ENCODE measurements at places on chromosomes 2 and 18.

- no peak for DNase-seq
Measured at GRCh38 chr2:119668546-119668945, 10.5 kb upstream of the TMEM177 start.

GRCh38 chr2:215941726-215942125, 71.6 kb downstream of the MREG start:
- DNase-seq: no peak

GRCh38 chr2:127576433-127577207, 41.1 kb downstream of the MYO7B start:
- DNase-seq: no peak

- no peak for DNase-seq
Measured at GRCh38 chr2:96146153-96146880, 1.1 kb upstream of the DUSP2 start.

DNA sequence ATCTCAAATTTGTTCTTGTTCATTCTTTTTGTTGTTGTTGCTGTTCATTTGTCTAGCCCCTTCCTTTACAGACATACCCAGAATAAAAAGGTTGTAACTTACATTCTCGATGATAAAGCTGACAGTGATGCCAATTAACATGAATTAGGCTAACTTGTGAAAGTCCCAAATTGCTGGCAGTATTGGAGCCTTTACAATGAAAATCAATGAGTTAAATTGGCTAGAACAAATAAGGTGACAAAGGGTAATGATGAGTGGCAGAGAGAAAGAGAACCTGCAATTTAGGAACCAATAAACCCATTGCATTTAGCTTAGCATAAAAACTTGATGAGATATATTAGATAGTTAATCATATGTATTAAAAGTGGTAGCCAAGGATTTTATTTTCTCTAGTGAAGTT, 521.0 kb downstream of the ADCYAP1 start:
- DNase-seq: no peak

DNA sequence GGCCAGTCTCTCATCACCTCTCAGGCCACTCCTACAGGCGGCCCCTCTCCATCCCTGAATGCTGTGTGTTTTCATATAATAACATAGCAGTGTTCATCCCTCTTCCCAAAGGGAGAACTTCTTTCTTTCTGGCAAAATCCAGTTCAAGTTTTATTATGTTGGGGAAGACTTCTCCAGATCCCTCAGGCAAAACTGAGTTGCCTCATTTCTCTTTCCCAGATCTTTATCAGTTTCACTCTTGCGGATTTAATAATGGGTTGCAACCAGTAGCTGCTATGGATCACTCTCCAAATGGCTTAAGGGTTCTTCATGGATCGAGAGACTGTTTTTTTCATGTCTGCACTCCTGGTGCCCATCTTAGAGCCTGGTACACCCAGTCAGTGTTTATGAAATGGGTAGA, 129.9 kb downstream of the FHOD3 start:
- no peak for DNase-seq

DNA sequence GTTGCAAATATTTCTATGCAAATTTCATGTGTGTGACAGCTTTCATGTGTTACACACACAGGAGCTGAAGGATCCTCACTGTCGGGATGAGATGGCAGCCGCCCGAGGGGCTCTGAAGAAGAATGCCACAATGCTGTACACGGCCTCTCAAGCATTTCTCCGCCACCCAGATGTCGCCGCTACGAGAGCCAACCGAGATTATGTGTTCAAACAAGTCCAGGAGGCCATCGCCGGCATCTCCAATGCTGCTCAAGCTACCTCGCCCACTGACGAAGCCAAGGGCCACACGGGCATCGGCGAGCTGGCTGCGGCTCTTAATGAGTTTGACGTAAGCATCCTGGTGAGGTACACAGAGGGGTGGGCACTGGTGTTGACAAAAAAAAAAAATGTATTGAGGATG, 361.2 kb downstream of the CTNNA2 start:
- DNase-seq: no peak

DNA sequence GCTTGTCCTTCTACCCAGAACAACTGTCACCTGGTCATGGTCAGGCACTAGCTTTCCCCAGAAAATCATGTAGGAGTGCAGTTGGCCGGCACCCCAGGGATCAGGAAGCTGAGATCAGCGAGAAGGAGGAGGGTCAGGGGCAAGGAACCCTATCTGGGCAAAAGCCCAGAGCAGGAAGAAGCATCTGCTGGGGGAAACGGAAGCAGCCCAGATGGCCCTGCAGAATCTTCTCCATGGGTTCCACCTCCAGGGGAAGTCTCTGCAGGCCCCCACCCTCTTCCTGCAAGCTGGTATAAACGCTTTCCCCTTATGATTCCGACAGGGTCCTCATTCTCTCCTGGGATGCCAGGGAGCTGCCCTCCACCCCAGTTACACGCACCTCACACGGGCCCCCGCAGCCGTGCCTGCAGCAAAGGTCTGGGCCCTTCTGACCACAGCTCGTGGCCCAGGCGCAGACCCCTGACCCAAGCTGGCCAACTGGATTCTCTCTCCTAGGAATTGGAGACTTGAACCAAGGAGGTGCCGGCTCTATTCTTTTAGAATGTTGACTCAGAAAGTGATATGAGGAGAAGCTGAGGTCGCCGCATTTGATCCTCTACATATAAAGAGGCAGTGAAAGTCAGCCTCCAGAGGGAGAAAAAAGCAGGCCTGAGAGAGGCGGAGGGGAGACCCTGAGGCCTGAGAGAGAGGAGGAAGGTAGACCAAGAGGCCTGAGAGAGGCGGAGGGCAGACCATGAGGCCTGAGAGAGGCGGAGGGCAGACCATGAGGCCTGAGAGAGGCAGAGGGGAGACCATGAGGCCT, 71.0 kb downstream of the STPG4 start:
- no peak for DNase-seq

DNA sequence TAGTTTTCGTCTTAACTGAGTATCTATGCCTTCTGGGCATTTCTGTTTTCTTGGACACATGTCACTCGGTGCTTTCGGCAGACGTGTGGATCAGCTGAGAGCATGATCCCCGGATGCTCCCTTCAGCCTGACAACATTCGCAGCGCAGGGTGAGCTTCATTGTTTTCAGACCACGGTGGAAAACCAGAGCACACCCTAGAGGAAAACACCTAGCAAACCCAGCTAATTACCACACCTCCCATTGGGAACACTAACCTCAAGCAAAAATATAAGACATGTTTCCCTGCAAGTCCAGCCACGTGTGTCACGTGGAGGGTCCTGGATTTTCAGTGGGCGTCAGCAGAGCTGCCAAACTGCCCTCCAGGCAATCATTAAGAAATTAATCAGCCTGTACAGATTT, 31.0 kb downstream of the ANKRD29 start:
- DNase-seq: no peak

- no peak for DNase-seq
Measured at GRCh38 chr18:79927607-79928562, 23.6 kb downstream of the SLC66A2 start.

GRCh38 chr2:239188536-239188935, 212.3 kb downstream of the HDAC4 start:
- no peak for DNase-seq

DNA sequence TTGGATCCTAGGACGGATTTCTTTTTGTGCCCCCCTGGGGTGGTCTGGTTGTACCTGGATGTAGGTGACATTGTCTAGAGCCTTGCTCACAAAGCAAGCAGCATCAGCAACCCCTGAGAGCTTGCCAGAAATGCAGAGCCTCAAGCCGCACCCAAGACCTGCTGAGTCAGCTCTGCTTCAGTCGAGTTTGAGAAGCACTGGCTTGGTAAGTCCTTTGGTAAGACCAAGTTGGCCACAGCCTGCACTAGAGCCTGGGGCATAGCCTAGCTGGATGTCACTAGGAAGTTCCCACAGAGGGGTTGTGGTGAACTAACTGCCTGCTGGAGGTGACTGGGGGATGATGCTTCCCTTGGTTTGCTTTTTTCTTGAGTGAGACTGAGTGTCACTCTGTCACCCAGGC, 6.2 kb downstream of the ABCG5 start:
- DNase-seq: no peak

- no peak for DNase-seq
Measured at GRCh38 chr18:58567453-58568196, 61.3 kb downstream of the ALPK2 start.

- DNase-seq: no peak
Measured at GRCh38 chr18:55413474-55413873, 174.5 kb downstream of the TCF4 start.

DNA sequence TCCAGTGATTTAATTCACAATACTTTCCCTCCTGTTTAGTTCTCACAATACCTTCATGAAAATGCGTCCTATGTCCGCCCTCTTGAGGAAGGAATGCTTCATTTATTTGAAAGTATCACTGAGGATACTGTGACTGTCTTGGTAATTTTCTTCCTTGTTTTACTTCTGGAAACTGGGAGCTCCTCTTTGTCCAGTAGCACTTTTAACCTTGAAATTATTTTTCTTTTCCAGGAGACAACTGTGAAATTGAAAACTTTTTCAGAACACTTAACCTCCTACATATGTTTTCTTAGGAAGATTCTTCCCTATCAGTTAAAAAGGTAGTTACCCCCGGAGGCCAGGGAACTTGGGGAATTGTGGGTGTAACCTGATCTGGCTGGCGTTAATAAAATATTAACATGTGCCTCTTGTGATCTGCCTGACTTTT, 58.9 kb upstream of the STON1 start:
- no peak for DNase-seq

DNA sequence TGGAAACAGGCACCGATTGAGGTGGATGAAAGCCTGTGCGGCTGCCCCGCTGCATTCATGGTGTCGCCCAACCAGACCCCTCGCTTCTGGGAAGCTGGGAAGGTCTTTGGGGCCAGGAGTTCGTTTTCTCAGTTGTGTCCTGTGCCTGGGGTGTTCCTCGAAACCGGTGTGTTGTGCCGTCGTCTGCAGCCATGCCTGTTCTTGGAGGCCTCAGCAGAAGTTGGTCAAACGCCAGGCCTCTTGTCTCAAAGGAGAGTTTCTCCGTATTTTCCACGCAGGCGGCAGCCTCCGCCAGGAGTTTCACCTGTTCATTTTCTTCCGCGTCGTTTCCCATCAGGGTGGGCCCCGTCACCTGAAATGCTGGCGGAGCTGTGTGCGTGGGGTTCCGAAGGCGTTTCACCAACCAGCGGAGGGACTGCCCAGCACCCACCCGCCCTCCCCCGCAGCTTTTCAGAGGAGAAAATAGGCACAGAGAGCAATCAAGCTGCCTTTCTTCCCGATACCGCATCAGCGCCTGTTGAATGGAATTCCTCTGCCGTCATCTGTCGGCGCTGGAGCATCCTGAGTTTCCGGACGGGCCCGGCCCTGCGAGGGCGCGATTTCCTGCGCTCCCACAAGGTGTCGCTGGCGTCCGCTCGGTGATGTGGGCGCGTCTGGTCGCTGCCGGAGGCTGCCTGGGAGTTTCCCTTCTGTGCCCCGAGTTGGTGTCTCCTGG, 17.0 kb upstream of the NFATC1 start:
- DNase-seq: no peak

DNA sequence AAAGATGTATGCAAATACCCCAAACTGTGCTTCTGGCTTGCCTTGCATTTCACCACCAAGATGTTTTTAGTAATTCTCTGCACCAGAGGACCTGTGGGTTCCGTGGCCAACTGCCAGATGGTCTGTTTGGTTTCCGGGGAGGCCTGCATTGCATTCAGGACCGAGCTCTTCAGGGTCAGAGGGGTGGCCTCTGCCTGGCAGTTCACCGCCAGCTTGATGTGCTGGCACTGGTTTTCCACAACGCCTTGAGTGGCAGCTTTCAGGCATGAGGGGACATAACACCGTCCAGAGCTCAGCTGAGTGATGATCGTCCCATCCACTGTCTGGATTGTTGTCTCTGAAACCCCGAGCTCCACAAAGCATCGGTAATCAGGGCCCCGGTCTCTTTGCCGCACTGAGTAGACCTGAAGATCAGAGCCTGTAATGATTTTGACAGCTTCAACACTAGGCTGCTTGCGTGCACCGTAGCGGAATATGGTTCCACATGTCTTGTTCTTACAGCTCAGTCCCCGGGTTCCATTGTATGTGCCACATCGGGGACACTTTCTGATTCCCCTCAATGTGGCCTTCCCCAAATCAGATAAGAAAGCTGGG, 9.4 kb downstream of the C2orf42 start:
- no peak for DNase-seq

GRCh38 chr18:24400587-24400986, 3.0 kb upstream of the OSBPL1A start:
- DNase-seq: no peak

DNA sequence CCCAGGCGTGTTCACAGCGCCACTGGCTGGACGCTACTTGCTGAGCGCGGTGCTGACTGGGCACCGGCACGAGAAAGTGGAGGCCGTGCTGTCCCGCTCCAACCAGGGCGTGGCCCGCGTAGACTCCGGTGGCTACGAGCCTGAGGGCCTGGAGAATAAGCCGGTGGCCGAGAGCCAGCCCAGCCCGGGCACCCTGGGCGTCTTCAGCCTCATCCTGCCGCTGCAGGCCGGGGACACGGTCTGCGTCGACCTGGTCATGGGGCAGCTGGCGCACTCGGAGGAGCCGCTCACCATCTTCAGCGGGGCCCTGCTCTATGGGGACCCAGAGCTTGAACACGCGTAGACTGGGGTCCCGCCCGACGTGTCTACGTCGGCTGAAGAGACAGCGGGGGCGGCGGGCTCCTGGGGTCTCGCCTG, 891 bp upstream of the KHK start:
- no peak for DNase-seq

- no peak for DNase-seq
Measured at GRCh38 chr2:56013475-56013874, 89.9 kb upstream of the EFEMP1 start.

GRCh38 chr2:36967236-36967876, 1.0 kb upstream of the STRN start:
- DNase-seq: no peak

DNA sequence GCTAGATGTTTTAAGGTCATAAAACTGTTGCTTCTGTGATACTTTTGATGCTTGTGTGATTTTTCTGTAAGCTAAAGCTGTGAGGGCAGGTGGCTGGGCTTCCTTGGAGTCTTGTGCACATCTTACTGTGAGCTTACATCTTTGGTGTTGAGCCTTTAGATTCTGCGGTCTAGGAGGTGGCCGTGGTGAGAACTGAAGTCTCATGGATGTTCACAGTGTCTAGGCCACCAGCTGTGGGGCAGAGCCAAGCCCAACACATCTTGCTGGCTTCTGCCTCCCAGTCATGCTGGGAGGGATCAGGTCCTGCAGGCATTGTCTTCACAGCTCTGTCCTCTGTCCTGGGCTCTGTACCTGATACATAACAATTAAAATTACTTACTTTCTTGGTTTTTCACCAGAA, 219.7 kb upstream of the HS6ST1 start:
- no peak for DNase-seq

DNA sequence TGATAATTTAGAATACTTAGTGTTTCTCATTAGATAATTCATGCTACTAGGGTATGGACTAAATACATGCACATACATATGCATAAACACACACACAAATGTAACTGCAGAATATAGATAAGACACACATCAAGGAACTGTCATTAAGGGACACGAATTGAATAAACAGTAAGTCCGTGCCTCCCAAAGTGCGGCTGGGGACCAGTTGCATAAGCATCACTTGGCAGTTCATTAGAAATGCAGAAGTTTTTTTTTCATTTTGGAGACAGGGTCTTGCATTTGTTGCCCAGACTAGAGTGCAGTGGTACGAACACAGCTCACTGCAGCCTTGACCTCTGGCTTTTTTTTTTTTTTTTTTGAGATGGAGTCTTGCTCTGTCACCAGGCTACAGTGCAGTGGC, 130.0 kb upstream of the CCDC195 start:
- DNase-seq: no peak

GRCh38 chr2:160174322-160174721, 25.8 kb downstream of the ITGB6 start:
- DNase-seq: no peak

All from NCI-H2029 (cell line).